ENCODE measurements at places on chromosomes 1 and 21.

DNA sequence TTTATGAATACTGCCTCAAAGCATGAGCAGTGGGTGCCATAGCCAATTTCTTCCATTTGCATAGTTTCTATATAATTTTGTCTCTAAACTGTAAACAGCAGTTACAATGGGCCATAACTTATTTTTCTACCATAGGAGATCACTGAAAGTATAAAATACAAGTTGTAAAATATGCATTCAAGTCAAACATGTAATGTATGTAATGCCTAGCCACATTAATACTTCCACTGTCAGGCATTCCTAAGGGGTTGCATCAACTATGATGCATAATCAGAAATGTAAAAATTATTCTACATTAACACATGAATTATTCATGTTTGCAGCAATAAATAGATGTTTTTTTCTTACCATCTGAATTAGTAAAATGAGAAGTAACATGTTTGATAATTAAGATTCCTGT lies 560.3 kb upstream of the ZP4 start:
- no peak for DNase-seq

DNA sequence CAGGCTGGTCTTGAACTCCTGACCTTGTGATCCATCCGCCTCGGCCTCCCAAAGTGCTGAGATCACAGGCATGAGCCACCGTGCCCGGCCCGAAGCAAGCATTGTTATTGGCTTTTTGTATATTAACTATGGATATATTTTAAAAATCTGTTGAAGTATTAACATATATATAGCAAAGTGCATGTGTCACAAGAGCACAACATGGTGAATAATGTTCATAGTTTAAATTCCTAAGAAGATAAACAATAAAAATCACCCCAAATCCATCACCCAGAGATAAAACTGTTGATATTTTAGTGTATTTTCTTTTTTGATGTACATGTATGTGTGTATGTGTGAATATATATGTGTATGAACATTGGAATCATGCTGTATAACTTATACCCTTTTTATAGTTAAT lies 9.1 kb upstream of the FOXE3 start:
- no peak for DNase-seq

DNA sequence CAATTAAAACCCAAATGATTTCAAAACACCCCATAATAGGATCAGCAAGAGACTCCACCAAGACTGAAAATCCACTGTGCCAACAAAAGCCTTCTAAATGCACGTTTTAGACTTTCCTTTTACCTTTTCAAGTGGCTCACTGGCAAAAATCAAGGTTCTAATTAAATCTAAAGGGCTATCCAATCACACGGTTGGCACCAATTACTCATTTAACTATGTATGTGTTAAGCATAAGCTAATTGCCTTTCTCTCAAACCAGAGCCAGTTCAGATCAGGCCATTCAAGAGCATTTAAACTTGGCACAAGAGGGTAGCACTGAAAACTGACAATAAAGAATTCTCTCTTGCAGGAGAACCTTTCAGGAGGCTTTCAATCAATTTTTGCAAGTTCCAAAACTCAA lies 139.5 kb downstream of the RGS7 start:
- DNase-seq: no peak

DNA sequence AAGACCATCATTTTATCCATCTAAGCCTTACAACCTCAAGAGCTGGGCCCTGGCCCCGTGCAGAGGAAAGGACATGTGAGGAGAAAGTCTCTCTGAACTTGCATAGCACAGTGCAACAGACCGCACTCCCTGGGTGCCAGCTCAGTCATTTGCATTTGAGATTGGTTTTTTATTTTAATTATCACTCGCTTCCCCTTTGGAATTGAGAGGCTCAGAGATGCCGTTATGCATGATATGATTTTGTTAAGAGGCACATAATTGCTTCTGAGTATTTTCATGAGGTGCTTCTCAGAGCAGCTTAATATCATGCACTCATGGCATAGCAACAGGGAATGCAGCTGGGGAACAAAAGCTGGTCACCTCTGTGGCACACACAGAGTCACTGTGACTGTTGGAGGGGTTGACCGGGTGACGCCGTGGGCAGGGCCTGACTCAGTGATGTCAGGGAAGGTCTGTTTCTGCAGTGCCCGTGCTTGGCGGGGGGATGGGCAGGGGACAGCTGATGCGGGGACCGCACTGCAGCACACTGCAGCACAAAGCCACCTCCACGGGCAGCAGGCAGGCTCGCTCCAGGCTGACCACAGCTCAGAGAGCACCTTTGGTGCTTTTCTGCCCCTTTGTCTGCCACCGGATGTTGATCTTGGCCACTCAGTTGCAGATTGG lies 43.2 kb upstream of the VAMP3 start:
- DNase-seq: no peak

DNA sequence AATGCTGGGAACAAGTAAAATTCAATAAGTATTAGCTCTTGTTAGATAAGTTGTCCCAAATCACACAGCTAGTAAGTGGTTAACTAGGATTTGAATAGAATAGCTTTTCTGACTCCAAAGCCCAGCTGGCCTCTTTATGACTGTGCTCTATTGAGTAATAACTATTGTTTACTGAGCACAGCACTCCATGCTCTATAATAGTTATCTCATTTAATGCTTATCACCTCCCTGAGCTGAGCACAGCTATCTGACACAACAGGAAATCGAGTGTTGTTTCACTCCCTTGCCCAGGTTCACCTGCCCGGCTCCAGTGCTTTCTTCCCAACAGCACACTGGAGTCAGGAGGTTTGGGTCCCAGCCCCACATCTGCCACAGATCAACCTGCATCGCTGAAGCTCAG lies 38.8 kb upstream of the STMN1 start:
- DNase-seq: no peak

- DNase-seq: peak; percentile 82
These were observed 24.8 kb upstream of the TMEM51 start for GRCh38 chr1:15128520-15129313.

- no peak for DNase-seq
These were observed 62.0 kb upstream of the HOOK1 start for GRCh38 chr1:59752556-59753414.

GRCh38 chr1:112674986-112675727 lies 698 bp downstream of the MOV10 start:
- DNase-seq: peak; percentile 89

GRCh38 chr1:83693427-83694126 lies 305.4 kb downstream of the TTLL7 start:
- DNase-seq: no peak

- peak; percentile 61 for DNase-seq
These were observed 404 bp downstream of the LRRC8C start for GRCh38 chr1:89633248-89633799.

DNA sequence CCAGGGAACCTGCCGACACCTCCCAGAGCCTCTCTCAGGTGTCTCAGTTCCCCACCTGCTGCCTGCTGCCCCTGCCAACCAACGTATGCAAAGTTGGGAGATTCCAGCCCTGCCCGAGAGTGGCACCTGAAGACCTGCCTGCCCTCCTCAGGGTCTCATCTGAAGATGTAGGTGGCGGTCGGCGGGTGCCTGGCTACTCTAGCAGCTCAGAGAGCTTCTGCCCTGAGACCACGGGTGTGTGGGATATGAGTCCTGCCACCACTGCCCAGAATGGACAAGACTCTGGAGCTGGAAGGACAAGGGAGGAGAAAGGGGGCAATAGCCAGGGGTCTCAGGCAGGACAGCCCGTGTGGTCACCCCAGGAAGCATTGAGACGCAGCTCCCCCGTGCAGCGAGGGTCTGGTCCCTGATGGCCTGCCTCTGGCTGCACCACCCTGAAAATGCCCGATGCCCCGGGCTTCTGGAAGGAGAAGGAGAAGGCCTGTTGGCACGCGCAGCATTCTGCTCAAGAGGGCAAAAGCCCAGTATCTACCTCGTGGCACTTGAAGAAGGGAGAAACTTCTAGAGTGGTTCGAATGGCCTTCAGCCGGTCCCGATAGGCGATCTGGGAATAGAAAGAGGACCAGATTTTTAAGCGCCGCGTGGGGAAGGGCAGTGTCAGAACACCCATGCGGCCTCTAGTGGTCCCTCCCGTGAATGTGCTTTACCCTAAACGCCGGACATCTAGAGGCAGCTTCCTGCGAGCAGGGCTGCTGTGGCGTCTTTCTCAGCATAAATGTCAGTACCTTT lies 88.8 kb downstream of the STUM start:
- DNase-seq: peak; percentile 68
